ENCODE measurements at places on chromosomes 3 and 15.

DNA sequence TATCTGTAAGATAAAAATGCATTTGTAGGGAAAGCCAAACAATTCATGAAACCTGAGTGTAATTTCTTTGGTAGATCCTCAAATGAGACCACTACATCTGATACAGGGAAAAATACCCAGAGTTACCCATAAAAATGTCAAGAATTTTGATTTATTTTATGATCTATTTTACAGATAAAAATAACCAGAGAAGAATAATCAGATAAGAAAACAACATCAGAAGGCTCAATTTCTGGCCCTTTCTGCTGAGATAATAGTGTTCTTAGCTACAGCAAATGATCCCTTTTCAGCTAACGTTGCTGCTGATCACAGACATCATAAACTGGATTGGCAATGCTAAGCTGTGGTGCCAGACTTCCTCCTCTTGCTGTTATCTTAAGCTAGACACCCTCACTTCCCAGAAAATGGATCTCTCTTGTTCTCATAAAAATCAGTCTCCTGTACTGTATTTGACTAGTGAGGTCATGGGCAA is 21.3 kb upstream of the TMEM108 start:
- DNase-seq = no peak

DNA sequence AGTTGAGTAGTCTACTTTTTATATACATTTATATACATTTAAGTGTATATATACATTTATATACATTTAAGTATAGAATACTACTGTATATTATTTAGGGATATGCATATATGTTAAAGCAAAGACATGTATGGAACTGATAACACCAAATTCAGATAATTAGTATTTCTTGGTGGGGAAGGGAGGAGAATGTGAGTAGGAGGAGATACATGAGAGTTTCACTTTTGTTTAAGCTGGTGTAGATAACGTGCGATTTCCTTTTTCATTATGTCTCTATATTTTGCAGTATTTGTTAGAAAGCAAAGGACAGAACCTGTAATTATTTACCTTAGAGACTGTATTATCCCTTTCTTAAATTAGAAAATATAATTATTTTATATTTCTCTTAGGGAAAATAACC is 16.6 kb upstream of the NIT2 start:
- no peak for DNase-seq

GRCh38 chr3:156642750-156643728 is 31.4 kb upstream of the TIPARP start:
- no peak for DNase-seq

GRCh38 chr3:140073278-140074045 is 138.5 kb downstream of the CLSTN2 start:
- no peak for DNase-seq

- DNase-seq = peak; percentile 93
Measured at GRCh38 chr15:51971375-51972133, at the start of gene LEO1. TSS of gene LEO1 (minus strand) at chr15:51971778. CDS start at chr15:51971745, 33 bp downstream.

DNA sequence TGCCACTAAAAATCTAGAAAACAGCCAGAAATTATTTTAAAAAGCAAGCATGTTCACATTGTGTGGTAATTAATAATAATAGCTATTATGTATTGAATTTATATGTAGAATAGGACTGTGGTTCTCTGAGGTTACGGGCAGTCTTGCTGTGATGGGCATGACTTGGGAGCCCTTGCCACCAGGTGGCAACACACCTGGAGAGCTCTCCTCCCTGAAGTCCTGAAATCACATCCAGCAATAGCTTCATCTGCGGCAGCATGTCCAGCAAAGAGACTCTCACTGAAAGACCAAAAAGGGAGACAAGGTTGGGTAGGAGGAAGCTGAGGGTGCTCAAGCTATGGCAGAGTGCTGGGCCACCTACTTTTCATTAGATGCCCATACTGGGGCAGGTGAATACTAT is 206.8 kb upstream of the IL12A start:
- DNase-seq = peak; percentile 7

DNA sequence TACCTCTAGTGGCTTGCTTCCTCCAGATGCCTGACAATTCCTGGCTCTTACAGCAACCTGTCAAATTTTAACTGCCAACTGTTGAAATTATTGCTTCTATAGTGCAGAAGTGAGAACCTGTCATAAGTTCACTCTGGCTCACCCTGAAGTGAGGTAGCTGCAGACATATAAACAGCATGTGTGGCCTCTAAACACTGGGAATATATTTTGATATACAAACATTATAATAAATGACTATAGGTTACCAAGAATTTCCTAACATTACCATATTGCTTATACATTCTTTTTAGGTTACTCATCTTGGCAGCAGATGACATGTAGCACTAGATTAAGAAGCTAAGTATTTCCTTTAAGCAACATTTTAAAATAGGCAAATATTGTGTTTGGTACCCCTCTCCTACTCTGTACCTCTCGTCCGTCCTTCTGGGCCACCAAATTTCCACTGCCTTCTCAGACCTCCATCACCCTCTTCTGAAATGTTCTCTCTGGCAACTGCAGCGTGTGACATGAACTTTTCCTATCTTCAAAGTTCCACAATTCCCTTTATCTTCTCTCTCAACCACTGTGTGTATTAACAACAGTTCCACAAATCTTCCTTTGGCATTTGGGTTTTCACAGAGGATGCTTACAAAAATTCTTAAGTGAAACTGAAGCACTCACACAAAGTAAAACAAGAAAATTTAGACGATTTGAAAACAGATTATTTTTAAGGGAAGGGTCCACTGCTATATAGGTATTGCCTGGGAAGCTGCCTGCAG is 15.3 kb upstream of the XXYLT1 start:
- no peak for DNase-seq

GRCh38 chr15:62997441-62997840 is 45.1 kb upstream of the TPM1 start:
- no peak for DNase-seq

DNA sequence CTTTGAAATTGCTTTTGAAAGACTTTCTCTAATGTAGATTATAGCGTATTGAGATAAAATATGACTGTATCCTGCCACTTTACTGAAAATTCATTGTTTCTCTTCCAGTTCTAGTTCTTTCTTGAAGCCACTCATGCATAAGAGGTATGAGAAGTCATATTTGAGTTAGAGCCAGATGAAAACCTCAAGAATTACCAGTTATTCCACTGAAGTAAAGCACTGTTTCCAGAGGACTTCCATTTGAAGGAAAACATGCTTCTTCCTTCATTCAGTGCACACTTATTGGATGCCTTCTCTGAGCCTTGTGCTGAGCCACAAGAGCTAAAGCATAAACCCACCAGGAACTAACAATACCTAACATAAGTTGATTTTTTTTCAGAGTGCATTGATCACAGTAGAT is 513.4 kb downstream of the ZNF385D start:
- no peak for DNase-seq

GRCh38 chr3:19526071-19526470 is 377.8 kb downstream of the KCNH8 start:
- no peak for DNase-seq

DNA sequence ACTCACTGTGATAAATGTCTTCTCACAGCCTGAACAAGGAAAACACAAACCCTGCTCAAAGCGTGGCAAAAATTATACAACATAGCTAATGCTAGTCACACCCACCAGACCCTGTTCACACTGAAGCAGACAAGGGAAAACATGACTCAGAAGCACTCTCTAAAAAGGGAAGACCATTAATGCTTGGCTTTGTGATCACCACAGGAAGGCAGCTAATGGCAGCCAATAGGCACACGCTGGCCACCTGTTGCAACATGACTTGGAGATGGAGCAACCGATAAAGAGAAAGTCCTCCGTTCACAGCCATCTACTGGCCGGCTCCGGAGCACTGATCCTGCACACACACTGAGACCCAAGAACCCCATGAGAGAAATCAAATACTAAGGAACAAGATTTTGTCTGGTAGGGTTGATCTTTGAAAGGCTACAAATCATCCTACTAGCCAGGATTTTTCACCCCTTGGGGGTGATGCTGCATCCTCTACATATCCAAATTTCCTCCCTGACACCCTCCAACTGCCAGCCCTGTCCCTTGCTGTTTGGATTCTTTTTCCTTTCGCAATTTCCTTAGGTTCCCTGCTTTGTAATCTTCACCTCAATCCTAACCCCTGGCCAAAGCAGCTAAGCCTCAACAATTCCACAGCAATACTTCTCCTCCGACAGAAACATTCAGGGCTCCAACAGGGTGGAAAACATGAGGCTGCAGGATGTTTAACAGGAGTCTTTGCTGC is 3.2 kb downstream of the ZXDC start:
- peak; percentile 41 for DNase-seq

GRCh38 chr15:95636107-95636506 is 694.4 kb upstream of the NR2F2 start:
- DNase-seq = no peak

Data from NCI-H526 (cell line).